ENCODE measurements at places on chromosomes 12 and 14. TPM values are rescaled to one million over a fixed set of nuclear protein-coding genes. Genes with fewer than 3 reads are reported as not detected.

Gene OASL
- total RNA-seq = not detected

Gene KRT73
- total RNA-seq = not detected

Gene CDCA3
- 118 TPM for total RNA-seq

Gene SYNDIG1L
- total RNA-seq = not detected

Gene STYK1
- total RNA-seq = not detected

Gene KRT83
- not detected for total RNA-seq

Gene OR4K1
- not detected for total RNA-seq

Gene SLC25A21
- 0.59 TPM for total RNA-seq

All from bronchus fibroblast of lung (primary cell).